GM04503 (cell line): ENCODE measurements at places on chromosomes 3 and 15.

GRCh38 chr3:160566499-160566898 lies 1.1 kb upstream of the KPNA4 start:
- no peak for DNase-seq

GRCh38 chr3:11548721-11549131 lies 95.0 kb downstream of the VGLL4 start:
- peak; percentile 36 for DNase-seq

DNA sequence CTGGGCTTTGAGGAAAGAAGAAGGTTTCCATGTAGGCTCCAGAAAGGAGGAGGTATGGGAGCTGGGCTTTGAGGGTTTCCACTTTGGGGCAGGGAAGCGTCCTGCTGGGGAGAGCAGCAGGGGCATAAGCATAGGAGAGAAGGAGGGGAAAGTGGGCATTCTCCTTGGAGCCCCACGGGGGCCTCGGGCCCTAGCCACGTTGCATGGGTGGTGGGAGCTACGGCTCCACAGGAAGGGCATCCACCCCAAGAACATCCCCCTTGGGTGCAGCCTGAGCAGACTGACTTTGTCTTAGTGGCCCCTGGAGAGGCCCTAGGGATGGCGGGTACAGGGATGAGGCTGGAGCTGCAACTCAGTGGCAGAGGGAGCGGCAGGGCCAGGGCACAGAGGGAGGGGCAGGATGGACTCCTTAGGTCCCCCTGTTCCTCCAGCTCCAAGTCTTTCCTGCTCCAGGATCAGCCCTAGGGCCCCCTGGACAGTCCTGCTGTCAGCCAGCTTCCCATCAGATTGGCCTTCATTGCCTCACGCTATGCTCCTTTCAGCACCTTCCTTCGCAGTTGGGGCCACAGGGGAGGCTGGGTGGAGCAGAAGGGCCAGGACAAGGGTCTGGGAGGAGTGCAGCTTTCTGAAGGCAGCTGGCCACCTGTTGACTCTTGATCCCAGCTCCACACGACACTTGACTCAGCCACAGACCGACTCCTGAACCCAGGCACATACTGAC lies 22.9 kb downstream of the PRR20G start:
- DNase-seq: no peak

- DNase-seq: no peak
These were observed 347.5 kb downstream of the EPHB1 start for GRCh38 chr3:135142530-135142929.

GRCh38 chr15:87487484-87487883 lies 769.1 kb downstream of the NTRK3 start:
- no peak for DNase-seq

- DNase-seq: no peak
These were observed 63.1 kb downstream of the EIF4E3 start for GRCh38 chr3:71662056-71662455.

DNA sequence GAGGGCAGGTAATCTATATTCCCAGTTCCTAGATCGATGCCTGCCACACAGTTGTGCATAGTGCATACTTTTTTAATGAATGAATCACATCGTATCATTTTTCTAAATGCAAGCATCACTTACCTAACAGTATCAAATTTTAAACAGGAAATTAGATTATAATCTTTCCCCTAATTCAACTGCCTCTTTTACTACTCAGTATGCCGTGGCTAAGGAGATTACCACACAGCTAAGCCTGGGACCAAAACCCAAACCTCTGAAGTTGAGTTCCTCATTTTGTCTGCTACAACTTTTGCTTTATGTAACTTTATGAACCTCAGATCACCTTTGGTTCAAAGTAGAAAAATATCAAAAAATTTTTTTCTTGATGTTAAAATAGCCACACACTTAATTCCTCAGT lies 53.2 kb upstream of the FNDC3B start:
- no peak for DNase-seq

- DNase-seq: no peak
These were observed 264.9 kb downstream of the EBLN2 start for GRCh38 chr3:73326396-73326795.

GRCh38 chr15:60912984-60913697 lies 316.0 kb downstream of the RORA start:
- DNase-seq: no peak

GRCh38 chr3:33363113-33363800 lies 76.9 kb downstream of the UBP1 start:
- no peak for DNase-seq

DNA sequence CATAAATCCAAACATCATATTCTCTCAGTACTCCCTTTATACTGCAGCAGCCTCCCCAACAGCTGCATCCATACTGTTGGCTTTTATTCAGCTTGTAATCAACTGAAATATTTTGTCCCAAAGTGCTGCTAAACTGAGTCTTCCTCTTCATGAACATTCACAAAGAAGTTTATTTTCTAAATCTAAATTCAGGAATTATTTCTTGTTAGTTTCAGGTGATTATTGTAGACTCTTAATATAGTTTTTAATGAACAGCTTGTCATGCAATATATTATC lies 269.3 kb upstream of the UBE2E2 start:
- no peak for DNase-seq

- no peak for DNase-seq
These were observed 32.8 kb downstream of the SLTM start for GRCh38 chr15:58900631-58901030.

DNA sequence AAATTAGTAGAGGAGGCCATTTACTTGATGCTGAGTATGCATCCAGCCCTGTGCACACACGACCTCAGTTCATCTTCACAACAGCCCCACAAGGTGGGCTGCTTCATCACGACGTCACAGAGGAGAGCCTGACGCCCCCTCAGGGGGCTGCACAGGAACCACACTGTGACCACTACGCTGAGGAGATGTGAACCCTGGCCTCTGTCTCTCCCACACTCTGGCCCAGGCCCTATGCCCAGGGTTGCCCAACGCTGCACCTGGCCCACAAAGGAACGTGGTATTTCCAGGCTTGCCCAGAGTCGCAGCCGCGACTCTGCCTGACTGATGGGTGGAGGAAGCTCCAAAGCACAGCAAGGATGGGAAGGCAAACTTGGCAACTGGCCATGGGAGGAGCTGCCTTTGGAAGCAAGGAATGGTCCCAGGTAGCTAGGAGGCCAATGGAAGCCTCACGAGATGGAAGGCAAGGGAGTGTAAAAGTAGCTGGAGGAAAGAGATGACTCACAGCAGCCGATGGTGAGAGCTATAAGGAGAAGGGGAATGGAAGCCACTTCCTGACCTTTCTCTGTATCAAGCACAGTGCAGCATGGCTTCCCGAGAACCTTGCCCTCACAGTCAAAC lies 226.0 kb downstream of the KLF13 start:
- DNase-seq: no peak

GRCh38 chr3:141845407-141846049 lies 30.9 kb upstream of the ATP1B3 start:
- DNase-seq: no peak

- no peak for DNase-seq
These were observed 1072.0 kb downstream of the NSUN3 start for GRCh38 chr3:95134693-95135413.

- no peak for DNase-seq
These were observed 90.7 kb upstream of the FNDC3B start for GRCh38 chr3:171948674-171949073.

DNA sequence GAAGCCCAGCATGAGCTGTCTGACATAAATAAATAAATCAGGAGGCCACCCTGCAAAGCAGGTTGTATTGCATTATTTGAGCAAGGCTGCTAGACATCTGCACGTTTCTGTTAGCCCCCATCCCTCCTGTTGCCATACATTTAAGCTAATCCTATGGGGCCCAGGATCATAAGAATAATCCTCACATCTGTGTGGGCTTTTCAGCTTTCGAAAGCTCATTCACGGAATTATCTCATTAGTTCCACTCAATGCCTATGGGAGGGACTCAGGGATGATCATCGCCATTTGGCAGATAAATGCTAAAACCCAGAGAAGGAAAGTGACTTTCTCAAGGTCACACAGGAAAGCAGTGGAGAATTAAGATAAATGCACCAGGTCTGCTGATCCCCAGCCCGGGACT lies 123.4 kb downstream of the TLE3 start:
- no peak for DNase-seq

GRCh38 chr3:122941228-122942206 lies 86.0 kb downstream of the SEMA5B start:
- no peak for DNase-seq

- no peak for DNase-seq
These were observed 137.5 kb downstream of the OPA1 start for GRCh38 chr3:193730511-193730910.

DNA sequence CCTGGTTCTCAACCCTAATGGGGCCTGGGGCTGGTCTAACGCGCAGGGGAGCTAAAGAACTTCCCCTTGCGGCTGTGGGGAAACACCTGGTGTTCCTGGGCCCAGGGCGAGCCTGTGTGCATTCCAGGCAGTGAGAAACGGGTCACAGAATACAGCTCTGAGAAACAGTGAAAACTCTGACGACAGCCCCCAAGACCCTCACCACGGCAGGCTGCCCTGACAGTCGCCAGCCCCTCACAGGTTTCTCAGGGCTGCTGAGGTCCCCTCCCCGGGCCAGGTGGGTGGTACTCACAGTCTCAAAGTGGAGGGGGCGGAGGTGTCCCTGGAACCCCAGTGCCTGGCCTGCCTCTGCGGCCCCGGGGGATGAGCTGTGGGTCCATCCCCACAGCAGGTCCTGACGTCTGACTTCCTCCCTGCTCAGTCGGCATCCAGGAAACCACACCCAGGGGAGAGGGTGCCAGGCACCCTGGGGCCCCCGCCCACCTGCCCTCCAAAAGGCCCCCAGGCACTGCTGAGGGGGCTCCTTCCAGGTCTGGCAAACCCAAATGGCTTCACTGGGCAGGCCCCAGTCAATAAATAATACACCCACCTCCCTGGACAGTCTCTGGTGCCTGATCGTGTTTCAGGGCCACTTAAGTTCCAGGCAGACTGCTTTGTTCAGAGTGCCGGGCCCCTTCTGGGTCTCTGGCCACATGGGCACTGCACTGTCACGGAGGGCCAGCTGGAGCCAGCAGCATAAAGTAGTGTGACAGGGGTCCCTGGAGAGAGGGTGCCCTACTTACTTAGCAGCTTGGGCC lies 57.7 kb downstream of the IQSEC1 start:
- DNase-seq: no peak

DNA sequence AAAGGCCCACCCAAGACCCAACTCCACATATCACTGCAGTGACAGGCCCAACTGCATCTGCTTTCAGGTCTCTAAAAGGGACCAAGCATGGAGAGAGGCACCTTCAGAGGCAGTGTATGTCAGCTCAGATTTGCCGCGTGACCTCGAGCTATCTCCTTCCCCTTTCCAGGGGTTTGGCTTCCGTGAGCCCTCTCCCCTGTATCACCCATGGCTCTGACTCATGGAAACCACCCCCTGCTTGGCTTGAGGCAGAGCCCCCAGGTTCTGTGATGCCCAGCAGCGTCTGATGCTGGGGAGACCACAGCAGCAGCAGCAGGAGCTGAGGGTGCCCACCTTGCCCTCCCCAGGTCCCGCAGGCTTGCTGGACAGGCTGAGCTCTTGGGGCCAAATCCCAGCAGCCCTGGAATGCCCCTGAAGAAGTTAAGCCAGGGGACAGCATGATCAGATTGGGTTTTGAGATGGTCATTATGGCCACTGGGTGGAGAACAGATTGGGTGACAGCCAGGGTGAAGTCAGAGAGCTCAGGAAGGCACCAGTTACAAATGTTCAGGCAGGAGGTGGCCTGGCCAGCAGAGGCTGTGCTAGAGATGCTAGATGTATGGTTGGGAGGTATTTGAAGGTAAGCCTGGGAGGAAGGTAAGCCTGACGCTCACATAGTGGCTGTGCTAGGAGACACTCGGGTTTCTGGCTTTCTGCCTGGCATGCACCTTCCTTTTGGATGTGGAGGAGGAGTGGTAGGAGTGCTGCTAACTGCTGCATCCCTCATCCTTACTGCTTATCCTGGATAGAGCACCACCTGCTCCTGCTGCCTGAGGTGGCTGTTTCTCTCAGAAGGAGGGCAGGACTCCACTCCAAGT lies 42.9 kb downstream of the FGD5 start:
- DNase-seq: no peak

DNA sequence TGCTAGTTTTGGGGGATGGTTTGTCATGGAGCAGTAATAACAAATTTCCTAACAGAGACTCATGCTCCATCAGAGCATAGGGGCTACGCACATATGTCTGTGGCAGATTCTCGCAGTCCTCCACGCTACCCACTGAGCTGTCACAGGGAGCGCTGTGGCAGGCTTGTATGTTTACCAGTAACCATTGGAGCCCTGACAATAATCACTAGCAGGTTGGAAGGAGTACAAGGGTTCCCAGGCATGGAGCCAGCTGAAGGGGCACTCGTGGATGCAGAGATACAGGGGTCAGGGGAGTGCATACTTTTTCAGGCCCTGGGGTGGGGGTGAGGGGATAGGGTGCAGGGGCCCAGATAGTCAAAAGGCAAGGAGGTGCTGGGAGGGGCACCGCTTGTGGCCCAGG lies 7.9 kb upstream of the GP9 start:
- DNase-seq: no peak

DNA sequence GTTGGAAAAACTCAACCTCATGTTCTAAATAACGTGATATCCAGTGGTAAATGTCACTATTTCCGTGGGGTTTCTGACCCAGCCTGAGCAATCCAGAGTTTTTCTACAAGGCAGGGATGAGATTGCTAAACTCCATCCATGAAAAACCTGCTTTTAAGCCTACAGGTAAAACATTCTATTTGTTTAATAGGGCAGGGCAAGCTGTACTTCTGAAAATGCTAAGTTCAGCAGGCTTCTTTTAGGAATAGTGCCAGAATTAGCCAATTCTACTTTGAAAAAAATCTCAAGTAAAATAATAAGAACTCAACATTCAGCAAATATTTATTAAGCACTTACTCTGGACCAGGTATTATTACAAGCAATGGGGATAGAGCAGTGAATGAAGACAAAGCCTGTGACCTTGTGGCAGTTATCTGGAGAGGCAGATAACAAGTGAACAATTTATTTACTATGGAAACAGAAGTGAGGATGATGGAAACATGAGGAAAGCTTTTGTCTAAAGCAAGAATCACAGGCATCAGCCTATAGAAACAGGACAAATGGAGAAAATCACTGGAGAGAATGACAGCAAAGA lies 13.3 kb downstream of the RPSA start:
- no peak for DNase-seq

DNA sequence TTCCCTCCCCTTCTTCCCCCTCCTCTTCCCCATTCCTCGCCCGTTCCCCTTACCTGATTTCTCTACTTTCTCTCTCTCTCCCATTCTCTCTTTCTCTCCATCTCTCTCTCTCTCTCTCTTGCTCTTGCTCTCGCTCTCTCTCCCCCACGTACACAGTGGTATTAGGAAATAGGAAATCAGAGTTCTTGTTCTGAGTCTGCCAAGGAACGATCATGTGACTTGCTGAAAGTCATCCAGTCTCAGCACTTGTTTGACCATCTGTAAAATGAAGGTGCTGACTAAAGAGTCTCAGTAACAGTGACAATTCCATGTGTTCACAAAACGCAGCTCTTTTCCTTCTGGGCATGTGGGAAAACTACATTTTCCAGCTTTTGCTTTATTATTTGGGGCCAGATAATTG lies 445.0 kb upstream of the TGFBR2 start:
- DNase-seq: peak; percentile 69

GRCh38 chr3:130480736-130481135 lies 36.2 kb upstream of the COL6A6 start:
- DNase-seq: peak; percentile 0

GRCh38 chr15:100723315-100723801 lies 121.0 kb downstream of the ASB7 start:
- no peak for DNase-seq
